Left colon (tissue), 2 donors: ENCODE measurements at places on chromosomes 6 and 20. TPM values are rescaled to one million over a fixed set of nuclear protein-coding genes. Genes with fewer than 3 reads are reported as not detected.
A peak's percentile ranks its signal among the peaks of the same experiment; 100 is the strongest.

DNA sequence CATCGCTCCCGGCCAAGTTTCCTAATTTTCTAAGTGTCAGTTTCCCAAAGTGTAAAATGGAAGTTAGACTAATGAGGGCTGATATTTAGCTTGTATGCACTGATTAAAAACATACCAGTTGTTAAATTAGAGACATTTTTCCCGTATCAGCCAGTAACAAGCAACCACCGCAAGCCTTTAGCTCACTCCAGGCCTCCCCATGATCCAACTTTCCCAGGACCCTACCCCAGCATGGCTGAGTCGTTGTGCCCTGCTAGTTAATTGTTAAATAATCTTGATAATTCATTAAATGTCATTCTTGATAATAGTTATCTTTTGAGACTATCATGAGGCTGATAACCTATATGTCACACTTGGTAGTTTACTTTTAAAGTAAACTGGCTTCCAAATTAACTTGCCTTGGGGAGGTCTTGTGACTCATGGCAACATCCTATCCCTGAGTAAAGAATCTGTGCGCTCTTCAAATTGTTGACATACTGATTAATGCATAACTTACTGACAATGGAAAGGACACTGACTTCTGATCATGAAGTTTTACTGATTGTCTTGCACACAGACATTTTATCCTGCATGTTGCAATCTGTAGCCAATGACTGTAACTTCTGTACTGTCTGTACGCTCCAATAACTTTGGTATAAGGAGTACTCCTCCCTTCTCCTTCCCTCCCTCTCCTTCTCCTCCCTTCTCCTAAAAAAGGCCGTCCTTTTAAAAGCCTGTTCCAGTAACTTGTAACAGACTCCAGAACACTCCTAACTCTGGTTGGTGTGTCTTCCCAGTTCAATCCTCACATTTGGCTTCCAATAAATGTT is 6.3 kb upstream of the GTF3C6 start:
- DNase-seq: no peak

Gene ZNF343
- total RNA-seq: 7.2 TPM

- DNase-seq: no peak
These were observed 243.8 kb downstream of the CDH26 start for GRCh38 chr20:60202046-60202445.

- no peak for DNase-seq
These were observed 489.7 kb downstream of the QKI start for GRCh38 chr6:163904186-163904585.

DNA sequence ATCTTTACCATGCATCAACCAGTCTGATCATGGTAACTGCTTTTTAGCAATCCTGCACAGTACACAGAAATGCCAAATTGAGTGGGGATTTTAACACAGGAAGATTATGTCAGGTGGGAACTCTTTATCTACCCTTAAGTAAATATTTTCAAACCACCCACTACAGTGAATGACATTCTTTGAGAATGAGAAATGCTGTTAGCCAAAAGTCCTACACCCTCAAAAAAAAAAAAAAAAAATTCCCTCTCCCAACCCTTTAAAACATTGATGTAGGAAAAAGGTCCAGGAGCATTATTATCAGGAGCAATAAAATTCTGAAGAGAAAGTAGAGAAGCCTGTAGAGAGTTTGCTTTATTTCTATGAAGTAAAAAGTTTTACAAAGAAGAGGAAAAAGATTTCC is 307.2 kb upstream of the THEMIS start:
- no peak for DNase-seq

Gene SMPDL3A
- total RNA-seq: 129 TPM

Gene SLC22A2
- total RNA-seq: not detected

DNA sequence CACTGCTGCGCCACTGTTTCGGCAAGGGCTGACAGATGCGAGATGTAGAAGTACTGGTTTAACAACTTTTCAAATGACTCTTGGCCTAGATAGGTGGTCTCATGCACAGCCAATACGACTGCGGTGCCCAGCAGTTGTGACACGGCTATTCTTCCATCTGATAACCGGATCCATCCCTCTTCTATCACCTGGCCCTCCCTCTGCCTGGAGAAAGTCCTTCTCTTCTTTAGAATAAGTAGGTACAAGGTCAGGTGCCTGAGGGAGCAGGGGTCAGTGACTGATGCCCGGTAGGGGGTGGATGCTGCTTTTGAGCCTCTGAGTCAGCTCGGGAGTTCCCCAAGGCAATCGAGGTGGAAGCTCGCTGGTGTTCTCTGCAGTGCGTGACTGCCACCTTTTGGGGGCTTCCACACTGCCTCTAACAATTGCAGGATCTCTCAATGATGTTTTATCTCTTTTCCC is 166.8 kb upstream of the GRIK2 start:
- DNase-seq: peak; percentile 14
